AG20443 (cell line): ENCODE measurements at places on chromosomes 2 and 18.
A peak's percentile ranks its signal among the peaks of the same experiment; 100 is the strongest.

GRCh38 chr2:112035786-112036185 lies 19.3 kb upstream of the TMEM87B start:
- no peak for DNase-seq

GRCh38 chr2:180905461-180905860 lies 74.9 kb upstream of the UBE2E3 start:
- no peak for DNase-seq

- no peak for DNase-seq
These were observed 110.8 kb upstream of the TRIB2 start for GRCh38 chr2:12605936-12606335.

DNA sequence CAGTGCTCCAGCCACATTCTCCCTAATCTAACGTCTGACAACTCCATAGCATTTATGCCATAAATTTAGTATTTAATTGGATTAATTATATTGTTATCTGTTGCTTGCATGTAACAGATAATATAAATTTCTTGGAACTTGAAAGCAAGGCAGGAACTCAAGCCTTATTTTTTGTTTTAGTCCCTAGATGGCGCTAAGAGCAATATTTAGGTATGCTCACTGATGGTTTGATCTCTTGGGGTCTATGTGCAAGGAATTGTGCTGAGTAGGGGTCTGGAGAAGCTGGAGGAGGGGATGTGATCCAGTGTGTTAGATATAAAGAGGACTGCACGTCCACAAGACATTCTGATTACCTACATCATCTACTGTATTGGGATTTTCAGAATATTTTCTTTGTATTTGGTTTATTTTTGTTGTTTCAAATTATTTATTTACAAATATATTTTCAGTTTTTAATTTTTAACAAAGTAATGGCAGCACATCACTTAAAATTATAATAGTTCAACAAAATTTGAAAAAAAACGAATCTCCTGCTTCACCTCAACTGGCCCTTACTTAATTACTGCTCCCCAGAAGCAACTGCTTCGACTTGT lies 32.8 kb downstream of the KATNAL2 start:
- peak; percentile 25 for DNase-seq

GRCh38 chr2:219362524-219363164 lies 25.1 kb downstream of the DNPEP start:
- peak; percentile 90 for DNase-seq

- DNase-seq: peak; percentile 47
These were observed 100.6 kb downstream of the ANTXR1 start for GRCh38 chr2:69113627-69114026.

- DNase-seq: no peak
These were observed 41.4 kb downstream of the FOSL2 start for GRCh38 chr2:28433935-28434599.

- DNase-seq: no peak
These were observed 115.3 kb upstream of the RIOK3 start for GRCh38 chr18:23337599-23338444.

- DNase-seq: no peak
These were observed 2.2 kb downstream of the RBM45 start for GRCh38 chr2:178114462-178114861.

- no peak for DNase-seq
These were observed 23.0 kb downstream of the DBI start for GRCh38 chr2:119389615-119390306.

GRCh38 chr2:31920962-31921361 lies 89.8 kb downstream of the MEMO1 start:
- no peak for DNase-seq

- no peak for DNase-seq
These were observed 540 bp upstream of the RAB10 start for GRCh38 chr2:26033270-26033817.
